GM12865 (cell line): ENCODE measurements at places on chromosomes 6 and 20.

- no peak for DNase-seq
These were observed 35.7 kb upstream of the GABRR1 start for GRCh38 chr6:89252907-89253306.

- no peak for DNase-seq
These were observed 372.6 kb downstream of the QKI start for GRCh38 chr6:163786995-163787671.

GRCh38 chr6:128500749-128501600, 19.4 kb downstream of the PTPRK start:
- DNase-seq: no peak

DNA sequence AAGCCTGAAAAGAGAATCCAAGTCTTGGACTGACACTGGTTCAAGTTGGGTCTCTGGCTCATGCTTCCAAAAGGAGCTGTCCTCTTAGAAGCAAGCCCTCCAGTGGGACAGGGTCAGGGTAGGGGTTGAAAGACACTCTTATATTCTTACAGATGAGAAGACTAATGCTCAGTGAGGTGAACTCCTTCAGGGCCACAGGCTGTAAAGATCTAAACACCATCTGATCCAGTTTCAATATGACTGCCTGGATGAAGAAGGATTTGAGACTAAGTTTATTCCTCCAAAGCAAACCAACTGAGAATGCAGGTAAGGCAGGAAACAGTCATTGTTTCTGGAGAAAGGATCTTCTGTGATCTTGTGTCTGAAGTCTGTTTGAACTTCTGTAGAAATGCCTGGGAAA, 99.0 kb upstream of the TAB2 start:
- no peak for DNase-seq

DNA sequence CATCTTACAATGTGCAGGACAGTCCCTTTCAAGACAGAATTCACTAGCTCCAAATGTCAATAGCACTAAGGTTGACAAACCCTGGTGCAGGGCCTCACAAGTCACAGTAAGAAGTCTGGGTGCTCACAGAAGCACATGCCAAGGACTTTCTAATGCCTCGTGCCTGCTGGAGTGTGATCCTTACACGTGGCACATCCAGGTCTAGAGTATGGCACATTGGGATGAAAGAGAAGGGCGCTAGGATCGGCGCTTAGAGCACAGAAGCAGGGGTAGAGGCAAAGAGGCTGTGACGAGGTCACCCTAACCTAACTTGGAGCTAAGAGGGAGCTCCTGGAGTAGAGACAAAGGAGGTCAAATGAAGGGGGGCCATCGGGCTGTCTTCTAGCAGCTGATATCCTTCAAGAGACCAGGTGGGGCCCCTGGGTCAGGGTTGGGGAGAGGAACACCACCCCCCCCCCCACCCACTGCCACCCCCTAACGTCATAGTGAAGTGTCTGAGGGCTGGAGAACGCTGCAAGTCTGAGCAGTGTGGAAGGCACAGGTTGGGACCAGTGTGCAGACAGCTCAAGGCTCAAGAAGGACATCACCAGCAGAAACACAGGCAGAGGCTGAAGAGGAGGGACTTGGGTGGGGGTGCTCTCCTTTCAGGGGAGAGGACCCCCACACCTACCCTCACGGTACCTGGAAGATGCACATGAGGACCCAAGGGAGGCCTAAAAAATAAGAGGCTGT, 97.8 kb upstream of the MRPS10 start:
- no peak for DNase-seq

DNA sequence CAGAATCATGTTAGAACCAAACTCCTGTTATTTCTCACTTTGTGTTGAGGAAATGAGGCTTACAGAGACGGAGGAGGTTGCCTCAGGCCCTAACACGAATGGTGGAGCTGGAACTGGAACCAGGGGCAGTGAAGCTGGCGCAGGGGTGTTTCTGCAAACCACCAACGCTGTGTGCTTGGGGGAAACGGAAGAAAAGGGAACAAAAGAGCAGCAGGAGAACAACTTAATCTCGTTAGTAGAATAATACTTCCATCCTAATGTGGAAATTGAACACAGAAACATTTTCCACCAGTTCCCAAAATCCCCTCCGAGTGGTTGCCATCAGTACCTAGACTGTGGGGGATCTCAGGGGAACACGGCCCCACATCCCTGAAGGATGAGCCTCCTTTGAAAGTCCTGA, 103.4 kb upstream of the FRMD1 start:
- no peak for DNase-seq

DNA sequence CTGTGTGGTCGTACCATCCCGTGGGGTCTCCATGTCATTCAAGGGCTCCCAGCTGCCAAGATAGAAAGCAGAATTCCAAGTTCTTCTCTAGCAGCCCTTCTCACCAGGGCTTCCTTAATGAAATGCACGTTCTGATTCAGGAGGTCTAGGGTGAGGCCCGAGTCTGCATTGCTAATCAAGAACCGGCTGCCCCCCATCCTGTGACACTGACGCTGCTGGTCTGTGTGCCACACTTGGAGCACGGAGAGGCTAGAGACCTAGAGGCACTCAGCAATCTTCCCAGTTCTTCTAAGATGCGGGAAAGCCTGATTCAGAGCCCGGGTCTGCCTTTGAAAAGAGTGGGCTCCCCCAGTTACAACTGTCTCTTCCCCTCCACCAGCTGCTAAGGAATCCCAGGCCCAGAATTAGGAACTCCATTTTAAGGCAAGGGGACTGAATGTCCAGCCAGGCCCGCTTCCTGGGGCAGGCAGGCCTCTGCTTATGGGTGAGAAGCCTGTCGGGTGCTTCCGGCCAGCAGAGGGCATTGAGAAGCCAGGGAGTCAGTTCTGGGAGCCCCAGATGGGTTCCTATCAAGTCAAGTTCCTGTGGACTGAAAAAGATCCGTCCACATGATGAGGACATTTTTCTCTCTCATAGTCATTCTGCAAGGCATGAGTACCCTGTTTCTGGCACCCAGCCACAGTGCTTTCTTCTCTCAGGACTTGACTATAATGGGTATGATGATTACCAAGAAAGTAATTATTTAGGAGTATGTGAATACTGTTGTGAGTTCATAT, 69.8 kb upstream of the RIN2 start:
- DNase-seq: peak; percentile 14

DNA sequence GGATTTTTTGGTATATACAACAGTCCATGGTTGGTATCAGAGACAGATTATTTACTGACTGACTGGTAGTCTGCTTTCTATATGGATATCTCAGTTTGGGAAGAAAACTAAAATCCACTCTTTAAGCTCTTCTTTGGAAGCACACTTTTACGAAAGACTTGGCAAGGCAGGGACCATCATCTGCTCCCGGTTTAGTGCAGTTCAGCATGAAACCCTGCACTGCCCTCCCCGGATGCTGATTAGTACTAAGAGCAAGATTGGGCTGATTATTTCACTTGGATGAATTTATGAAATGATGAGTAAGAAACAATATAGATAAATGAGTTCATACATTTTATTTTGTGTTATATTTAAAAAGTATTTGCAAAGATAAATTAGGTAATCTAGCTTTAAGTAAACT, 56.3 kb downstream of the RGS17 start:
- DNase-seq: no peak

GRCh38 chr6:14316651-14317386, 199.2 kb downstream of the CD83 start:
- peak; percentile 9 for DNase-seq

- DNase-seq: no peak
These were observed 43.9 kb upstream of the PAX1 start for GRCh38 chr20:21661488-21662055.

DNA sequence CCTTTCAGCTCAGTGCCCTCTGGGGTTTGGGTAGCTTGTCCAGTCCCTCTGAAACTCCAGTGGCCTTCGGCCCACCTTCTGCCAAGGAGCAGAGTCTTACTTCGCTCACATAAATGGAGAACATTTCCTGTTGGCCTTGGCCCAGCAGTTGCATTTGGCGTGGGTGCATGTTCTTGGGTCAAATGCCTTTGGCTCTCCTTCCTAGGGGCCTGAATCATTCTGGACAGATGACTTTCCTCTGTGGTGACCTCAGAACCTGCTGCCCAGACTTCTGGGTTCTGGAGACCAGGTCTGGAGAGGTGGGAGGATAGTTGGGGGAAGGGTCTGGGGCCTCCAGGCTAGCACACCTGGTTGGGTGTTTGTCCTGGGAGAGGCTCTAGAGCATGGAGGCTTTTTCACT, 29.3 kb downstream of the BCAS4 start:
- no peak for DNase-seq

DNA sequence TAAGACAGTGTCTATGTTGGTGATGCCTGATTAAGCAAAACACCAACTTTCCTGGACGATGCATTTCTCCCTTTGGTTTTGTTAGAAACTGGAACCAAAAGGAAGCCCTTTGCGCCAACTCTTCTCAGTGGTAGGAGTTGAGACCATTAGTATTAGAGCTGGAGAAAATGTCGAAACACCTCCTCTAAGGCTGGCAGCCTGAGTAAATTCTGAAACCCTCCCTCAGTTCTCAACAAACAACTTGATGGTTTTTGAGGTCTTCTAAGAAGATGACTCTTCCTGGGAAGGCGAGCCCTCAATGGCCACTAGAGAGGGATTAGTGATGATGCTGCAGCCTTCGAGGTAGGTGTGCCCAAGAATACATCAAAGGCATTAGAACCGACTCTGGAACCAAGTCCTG, 78.4 kb upstream of the CCN6 start:
- DNase-seq: no peak

DNA sequence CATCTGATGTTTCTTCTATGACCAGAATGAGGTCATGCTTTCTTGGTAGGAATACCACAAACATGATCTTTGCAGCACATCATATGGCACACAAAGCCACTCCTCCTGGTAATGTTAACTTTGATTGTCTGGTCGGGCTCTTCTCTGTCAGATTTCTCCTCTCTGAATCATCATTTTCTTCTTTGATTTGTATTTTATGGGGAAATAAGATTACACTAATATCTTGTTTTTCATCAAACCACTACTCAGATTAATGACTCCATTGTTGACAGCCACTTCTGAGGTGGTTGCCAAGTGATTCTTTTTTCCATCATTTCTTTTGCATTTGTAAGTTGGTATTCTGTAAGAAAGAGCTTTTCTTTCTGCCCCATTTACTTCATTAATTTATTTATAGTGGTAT, 29.5 kb downstream of the TRMT11 start:
- DNase-seq: no peak

DNA sequence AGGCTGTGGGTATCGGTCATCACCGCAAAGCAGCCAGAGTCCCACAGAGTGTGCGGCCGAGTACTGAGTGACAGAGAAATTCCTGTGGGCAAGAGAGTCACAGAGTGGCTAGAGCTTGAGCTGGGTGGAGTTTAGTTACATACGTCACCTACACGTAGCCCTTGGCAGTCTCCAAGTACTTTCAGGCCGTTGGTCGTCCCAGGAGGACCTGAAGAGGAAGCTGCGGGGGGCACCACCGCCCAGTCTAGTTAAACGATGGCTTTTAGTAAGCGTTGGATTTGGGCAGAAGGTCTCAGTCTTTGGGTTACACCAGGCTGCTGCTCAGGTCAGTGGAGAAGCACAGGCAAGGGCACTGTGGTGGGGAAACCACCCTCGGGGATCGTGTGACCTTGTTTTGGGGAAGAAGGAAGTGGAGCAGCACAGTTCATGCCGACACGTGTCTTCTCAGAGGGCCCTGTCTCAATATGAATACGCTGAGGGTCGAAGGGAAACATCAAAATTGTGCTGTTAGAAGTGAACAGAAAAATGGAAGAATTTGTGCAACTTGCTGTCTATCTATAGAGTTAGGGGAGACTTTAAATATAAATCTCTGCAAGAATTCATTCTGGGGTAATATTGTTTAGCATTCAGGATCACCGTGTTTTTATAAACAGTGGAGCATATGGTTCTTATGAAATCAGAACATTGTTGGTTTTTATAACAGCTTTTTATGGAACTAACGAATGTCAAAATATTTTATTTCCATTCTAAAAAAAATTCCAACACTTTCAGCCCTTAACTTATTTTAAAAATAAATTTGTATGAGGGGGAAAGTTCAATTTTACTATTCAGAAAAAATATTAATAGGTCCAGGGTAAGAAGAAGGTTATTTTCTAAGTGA, 28.6 kb downstream of the KIF25 start:
- no peak for DNase-seq

DNA sequence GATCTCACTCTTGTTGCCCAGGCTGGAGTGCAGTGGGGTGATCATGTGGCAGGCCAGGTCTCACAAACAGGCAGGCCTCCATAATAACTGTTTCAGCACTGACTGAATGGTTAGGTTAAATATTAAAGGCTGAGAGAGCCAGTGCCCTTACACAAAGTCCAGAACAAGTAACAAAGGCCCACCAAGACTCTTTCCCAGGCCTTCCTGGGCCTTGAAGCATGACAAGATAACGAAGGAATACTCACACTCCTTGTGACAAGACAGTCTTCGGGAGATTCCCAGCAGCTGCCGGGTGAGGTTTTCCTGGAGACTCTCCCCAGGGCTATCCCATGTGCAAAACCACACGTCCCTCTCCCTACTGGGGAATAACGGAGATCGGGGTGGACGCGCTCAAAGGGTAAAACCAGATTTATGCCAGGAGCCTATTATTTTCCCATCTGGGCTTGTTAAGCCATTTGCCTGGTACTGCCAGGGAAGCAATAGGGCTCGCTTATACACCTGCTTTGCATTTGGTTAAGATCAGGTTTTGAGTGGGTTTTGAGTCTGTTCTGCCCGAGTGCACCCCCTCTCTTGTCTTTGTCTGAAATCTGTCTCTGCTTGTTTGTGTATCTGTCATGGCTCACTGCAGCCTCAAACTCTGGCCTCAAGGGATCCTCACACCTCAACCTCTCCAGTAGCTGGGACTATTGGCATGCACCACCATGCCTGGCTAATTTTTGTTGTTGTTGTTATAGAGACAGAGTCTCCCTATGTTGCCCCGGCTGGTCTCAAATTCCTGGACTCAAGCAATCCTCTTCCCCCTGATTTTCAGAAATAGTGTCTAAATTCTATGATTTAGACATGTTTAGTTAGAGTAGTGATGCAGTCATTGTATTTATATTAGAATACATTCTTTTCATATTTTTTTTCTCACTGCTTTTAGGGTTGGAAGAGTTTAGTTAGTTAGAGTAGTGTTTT, 1.4 kb upstream of the ENPP3 start:
- peak; percentile 36 for DNase-seq

GRCh38 chr6:104638841-104639290, 220.9 kb downstream of the HACE1 start:
- DNase-seq: no peak

- peak; percentile 88 for DNase-seq
These were observed 2.9 kb downstream of the TFAP2A start for GRCh38 chr6:10411971-10412460.

DNA sequence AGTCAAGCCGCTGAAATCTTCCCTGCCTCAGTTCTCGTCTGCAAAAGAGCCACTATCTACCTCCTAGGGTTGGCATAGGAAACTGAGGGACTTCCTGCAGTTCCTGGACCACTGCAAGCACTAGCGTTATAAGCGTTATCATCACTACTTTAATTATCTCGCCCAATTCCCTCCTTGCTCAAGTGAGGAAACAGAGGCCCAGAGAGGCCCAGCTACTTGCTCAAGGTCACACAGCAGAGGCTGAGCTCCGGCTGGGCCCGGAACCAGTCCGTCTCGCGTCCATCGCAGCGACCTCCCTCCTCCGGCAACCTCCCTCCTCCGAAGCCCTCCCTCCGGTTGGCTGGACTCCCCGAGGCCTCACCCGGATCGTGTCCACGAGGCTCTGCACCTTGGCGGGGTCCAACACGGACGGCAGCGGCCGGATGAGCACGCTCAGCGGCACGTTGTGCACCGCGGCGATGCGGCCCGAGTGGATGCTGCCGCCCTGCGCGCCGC, 338 bp downstream of the SRXN1 start:
- DNase-seq: no peak

GRCh38 chr6:42078386-42078785, 28.1 kb downstream of the TAF8 start:
- DNase-seq: no peak
